ENCODE measurements at places on chromosomes 3 and 15.

GRCh38 chr3:1723726-1724125, 374.9 kb upstream of the CNTN4 start:
- no peak for DNase-seq

GRCh38 chr3:23105048-23105447, 98.1 kb upstream of the UBE2E2 start:
- no peak for DNase-seq

- DNase-seq = no peak
These were observed 91.0 kb upstream of the MBNL1 start for GRCh38 chr3:152177757-152178156.

- DNase-seq = no peak
These were observed 218.1 kb downstream of the CLSTN2 start for GRCh38 chr3:140152851-140153639.

DNA sequence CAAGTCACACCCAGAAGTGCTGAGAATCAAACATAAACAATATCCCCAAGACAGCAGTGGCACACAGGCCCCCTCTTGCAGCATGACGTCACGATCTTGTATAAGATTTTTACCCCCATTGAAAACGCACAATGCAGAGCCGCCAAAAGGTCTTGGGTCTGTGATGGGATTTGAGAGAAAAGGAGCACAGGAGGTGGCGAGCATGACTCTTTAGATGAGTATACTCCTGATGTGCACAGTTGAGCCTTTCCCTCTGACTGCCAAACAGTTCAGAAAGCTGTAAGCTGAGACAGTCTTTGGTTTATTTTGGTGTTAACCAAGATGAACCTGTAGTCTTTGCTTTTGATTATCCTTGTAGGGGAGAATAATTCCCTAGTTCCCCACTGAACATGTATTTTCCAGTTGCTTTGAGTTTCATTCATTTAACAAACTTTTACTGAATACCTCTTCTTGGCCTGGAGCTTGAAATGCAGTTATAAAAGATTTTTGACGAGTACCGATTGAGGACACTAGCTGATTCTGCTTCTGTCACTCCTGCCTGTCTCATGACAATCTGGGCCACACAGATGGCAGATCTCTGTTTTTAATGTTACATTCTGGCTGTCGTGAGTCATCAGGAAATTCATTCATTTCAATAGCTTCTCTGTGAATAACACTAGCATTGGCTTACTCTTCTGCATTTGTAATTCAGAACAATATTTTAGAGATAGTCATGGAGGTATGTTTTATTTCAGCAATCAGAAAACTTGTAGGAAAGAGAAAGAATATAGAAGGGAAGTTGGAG, 28.9 kb downstream of the CFAP91 start:
- no peak for DNase-seq

DNA sequence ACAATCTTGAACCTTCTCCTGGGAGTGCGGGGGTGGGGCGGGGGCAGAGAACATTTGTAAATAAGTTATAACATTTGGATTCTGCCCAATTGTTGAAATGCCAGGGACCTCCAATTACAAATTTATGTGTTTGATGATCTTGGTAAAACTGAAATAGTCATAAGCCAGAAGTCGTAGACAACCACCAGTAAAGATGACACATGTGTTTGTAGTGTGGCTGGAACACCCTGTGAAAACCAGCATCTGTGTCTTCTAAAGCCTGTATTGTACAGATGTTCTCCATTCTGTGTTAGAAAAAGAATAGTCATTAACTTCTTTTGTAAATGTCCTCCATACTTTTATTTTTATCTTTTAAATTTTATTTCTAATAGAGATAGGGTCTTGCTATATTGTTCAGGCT, 61.8 kb downstream of the ARIH1 start:
- DNase-seq = no peak

- DNase-seq = no peak
These were observed 16.0 kb upstream of the LRRN1 start for GRCh38 chr3:3783210-3783609.

Data from right kidney (tissue), 9 donors.